ENCODE measurements at places on chromosomes 16 and 17. TPM values are rescaled to one million over a fixed set of nuclear protein-coding genes. Genes with fewer than 3 reads are reported as not detected.

RASD1 gene
- total RNA-seq = 6.2 TPM

CBFA2T3 gene
- 0.97 TPM for total RNA-seq

CIITA gene
- total RNA-seq = not detected

ZNF423 gene
- total RNA-seq = 35.0 TPM

SLC13A5 gene
- 8.0 TPM for total RNA-seq

RGS11 gene
- 5.5 TPM for total RNA-seq

ALOX12 gene
- total RNA-seq = 0.46 TPM

GFOD2 gene
- 10.6 TPM for total RNA-seq

PDILT gene
- total RNA-seq = not detected

NPW gene
- total RNA-seq = 2.4 TPM

CMTM2 gene
- total RNA-seq = not detected

HOXB7 gene
- not detected for total RNA-seq

RDM1 gene
- 11.5 TPM for total RNA-seq

CCL11 gene
- not detected for total RNA-seq

DVL2 gene
- total RNA-seq = 98.2 TPM

CDYL2 gene
- 8.0 TPM for total RNA-seq

RHBDF1 gene
- total RNA-seq = 76.4 TPM

GPR179 gene
- total RNA-seq = not detected

TPSAB1 gene
- not detected for total RNA-seq

INCA1 gene
- 1.5 TPM for total RNA-seq

CLDN6 gene
- 584 TPM for total RNA-seq

EVPLL gene
- total RNA-seq = not detected

AKTIP gene
- total RNA-seq = 17.3 TPM

TPPP3 gene
- total RNA-seq = 1.2 TPM

CYLD gene
- total RNA-seq = 12.7 TPM

ITGAD gene
- not detected for total RNA-seq

SCIMP gene
- not detected for total RNA-seq

ARL5C gene
- not detected for total RNA-seq

SERPINF2 gene
- total RNA-seq = 0.86 TPM

HOXB8 gene
- not detected for total RNA-seq

AANAT gene
- not detected for total RNA-seq

HIGD1B gene
- not detected for total RNA-seq

CD300LB gene
- total RNA-seq = not detected

GGA3 gene
- total RNA-seq = 49.6 TPM

NPIPB8 gene
- not detected for total RNA-seq

SLC5A11 gene
- total RNA-seq = not detected

OR3A1 gene
- total RNA-seq = not detected

NPIPA8 gene
- 1.1 TPM for total RNA-seq

WNT9B gene
- not detected for total RNA-seq

CSH1 gene
- 1.6 TPM for total RNA-seq

COIL gene
- 19.2 TPM for total RNA-seq

DPEP2 gene
- not detected for total RNA-seq

RAMP2 gene
- 6.1 TPM for total RNA-seq

HAP1 gene
- total RNA-seq = 1.7 TPM
